ENCODE measurements at places on chromosomes 1 and 21.

- no peak for DNase-seq
Measured at GRCh38 chr1:94401206-94401605, 17.0 kb upstream of the ABCD3 start.

DNA sequence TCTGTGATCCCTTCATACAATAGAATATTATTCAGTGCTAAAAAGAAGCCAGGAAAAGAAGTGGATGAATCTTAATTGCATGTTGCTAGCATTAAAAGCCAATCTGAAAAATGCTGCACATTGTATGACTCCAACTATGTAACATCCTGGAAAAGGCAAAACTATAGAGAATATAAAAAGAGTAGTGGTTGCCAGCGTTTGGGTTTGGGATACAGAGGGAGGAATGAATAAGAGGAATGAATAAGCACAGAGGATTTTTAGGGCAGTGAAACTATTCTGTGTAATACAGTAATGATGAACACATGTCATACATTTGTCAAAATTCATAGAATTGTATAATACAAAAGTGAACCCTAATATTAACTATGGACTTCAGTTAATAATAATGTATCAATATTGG is 42.5 kb downstream of the GPR88 start:
- DNase-seq: no peak

DNA sequence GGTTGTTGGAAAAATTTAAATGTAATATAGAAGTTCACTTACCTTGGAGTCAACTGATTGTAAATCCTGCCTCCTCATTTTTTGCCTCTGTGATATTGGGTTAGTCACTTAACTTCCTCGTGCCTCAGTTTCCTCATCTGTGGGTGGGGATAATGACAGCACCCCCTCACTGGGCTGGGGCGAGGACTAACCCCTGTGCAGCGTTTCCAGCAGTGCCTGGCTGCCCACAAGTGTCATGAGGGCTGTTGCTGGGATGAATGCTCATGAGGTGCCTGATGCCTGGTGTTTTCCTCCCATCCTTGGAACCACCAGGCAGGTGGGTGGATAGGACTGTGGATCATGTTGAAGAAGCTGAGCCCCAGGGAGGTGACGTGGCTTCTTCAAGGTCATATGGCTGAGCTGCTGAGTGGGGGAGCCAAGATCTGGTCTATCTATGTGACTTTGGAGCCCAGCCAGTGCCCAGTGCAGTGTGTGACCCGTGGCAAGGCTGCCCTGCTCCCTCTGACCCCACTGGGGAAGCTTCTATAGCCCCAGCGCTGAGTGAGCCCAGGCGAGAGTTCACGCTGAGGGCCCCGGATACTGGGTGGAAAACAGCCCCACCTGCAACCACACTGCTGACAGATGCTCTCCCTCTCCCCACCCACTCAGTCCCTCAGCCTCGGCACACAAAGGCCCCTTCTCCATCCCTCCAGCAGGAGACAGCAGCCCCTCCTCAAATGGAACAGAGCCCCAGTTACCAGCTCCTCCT is 446.0 kb downstream of the PTPRU start:
- DNase-seq: no peak

DNA sequence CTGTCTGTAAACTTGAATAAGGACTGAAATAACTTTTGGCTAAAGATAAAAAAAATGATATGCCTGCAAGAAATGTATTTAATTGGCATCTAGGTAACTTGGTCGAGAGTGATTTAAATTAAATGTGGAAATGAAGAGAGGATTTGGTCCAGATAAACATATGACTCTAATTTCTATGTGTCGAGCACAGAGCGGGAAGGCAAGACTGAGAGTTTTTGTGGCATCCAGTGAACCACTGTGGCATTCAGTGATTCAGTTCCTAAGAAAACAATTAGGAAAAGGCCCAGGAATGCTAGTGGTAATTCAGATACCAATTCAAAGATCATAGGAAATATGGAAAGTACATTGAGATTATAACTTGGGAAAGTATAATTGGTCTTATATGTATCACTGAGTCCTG is 39.6 kb downstream of the PDE4B start:
- peak; percentile 73 for DNase-seq

DNA sequence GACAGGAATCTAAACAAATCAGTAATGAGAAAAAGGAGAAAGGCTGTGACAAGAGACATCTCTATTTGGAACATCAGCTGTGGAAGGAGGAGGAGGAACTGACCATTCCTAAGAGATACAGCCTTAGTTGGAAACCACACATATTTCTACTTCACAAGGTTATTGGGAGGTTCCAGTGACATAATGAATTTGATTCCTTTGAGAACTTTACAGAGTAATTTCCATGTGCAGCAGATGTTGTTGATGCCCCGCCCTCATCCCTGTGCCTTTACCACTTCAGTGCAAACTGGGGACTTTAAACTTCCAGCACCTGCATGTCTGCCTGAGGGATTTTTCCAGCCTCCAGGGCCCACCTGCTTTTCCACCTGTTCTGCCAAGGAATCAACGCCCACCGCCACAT is 9.3 kb upstream of the ST6GALNAC5 start:
- DNase-seq: no peak

- DNase-seq: no peak
Measured at GRCh38 chr1:246778663-246779062, 54.5 kb downstream of the SCCPDH start.

GRCh38 chr1:204405988-204406387 is 5.6 kb downstream of the PPP1R15B start:
- no peak for DNase-seq

GRCh38 chr21:33157303-33157702 is 72.4 kb upstream of the IFNAR2 start:
- no peak for DNase-seq

GRCh38 chr1:10536133-10536770 is 61.5 kb downstream of the PEX14 start:
- DNase-seq: no peak

DNA sequence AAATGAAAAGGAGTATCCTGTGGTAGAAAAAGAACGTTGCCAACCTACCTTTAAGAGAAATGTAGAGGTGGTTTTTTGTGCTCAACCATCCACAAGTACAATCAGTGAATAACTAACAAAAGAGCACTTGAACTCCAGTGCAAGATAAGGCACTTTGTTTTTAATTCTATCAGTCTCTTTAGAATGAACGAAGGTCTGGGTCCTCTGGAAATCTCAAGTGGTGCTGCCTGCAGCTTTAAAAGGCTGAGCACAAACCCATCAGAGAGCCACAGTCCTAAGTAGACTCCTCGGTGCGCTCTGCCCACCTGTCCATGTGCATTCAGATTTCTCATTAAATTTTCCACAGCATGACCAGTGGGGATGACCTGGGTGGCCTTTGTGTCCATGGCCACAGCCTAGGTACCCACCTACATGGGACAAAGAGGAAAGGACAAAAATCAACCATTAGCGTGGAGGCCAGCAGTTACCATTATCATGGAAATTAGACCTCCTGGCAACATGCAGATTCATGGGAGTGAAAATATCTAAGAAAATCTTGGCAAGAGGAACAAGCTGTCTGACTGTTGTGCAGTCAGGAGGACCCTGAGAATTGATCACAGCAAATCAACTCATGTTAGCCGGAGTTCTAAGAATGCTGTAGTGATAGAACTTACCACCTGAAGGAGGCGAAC is 9.4 kb downstream of the TRIM45 start:
- DNase-seq: no peak

GRCh38 chr1:1420654-1421141 is 378 bp downstream of the ANKRD65 start:
- no peak for DNase-seq

DNA sequence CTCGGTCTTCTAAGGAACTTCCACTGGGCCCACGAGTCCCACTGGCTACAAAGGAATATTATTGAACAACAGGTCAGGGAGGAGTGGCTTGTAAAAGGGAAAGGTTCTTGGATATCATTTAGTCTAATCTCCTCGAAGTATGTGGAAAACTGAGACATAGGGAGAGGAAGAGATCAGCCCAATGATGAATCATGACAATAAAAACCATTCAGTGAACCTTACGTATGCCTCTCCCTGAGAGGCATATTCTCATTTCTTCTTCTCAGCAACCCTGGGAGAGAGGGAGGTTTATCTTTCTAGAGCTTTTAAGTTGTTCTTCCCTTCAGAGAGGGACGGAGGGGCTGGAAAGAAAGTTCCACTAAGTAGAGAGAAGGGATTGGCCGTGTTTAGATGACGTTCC is 5.3 kb upstream of the MOB3C start:
- no peak for DNase-seq

All from astrocyte (in vitro differentiated cells and primary cell).